ENCODE measurements at places on chromosomes 5 and 9. TPM values are rescaled to one million over a fixed set of nuclear protein-coding genes. Genes with fewer than 3 reads are reported as not detected.

DNA sequence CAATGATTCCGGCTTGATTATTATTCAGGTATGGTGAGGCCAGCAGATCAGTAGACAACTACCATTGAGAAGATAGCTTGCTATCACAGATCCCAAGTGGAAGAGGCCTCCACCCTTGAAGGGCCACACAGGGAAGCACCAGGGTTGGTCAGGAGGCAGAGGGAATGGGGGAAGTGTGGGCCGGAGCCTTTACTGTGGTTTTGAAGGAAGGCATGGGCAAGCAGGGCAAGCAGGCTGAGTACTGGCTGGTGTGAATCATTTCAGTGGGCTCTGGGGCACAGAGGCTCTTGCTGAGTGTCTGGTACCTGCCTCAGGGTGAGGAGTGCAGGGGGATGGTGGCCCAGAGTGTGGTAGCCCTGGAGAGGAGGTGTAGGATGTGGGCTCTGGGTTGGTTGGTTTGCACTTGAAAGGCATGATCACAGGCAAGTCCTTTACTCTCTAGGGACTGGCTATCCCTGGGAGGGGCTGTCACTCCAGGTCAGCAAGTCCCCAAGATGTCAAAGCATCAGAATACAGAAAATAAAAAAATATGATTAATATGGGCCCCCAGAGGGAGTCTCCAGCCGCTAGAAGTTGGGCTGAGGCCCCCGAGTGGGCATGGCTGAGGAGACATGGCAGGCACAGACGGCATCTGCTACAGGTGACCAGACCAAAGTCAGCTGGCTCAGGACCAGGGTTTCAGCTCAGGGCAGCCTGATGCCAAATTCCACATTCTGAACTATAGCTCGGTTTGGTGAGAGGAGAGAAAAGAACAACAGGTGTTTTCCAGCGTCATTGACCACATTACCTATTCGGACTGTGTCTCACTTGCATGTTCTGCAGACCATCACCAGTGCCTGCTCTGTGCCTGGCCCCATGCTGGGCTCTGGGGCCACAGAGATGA lies 9.7 kb upstream of the SUSD3 start:
- no peaks in the 10 kb centered on the region for H3K36me3 ChIP-seq
- no peaks in the 10 kb centered on the region for H3K4me1 ChIP-seq
- no peak overlapping the region for H3K27ac ChIP-seq
- no peak overlapping the region for H3K4me3 ChIP-seq

DNA sequence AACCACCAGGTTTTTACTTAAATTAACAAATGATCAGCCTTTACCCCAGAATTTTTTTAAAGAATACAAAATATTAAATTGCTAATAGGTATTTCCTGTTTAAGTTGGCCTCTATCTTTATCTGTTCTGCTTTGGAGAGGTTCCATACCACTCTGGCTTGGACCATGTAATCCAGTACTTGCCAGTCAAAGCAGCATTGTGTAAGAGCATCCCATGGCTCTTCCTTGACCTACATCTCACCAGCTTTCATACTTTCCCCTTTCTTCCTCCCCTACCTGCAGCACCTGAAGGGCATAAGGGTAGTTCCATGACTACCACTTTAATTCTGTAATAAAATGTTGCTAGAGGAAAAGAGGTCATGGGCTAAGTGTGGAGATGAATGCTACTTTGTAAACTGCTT lies 140.8 kb upstream of the MTAP start:
- H3K4me3 ChIP-seq = no peak overlapping the region
- H3K4me1 ChIP-seq = no peaks in the 10 kb centered on the region
- no peak overlapping the region for H3K27ac ChIP-seq
- no peak for DNase-seq

Gene LHX2
- total RNA-seq = not detected

Gene SAXO1
- not detected for total RNA-seq

DNA sequence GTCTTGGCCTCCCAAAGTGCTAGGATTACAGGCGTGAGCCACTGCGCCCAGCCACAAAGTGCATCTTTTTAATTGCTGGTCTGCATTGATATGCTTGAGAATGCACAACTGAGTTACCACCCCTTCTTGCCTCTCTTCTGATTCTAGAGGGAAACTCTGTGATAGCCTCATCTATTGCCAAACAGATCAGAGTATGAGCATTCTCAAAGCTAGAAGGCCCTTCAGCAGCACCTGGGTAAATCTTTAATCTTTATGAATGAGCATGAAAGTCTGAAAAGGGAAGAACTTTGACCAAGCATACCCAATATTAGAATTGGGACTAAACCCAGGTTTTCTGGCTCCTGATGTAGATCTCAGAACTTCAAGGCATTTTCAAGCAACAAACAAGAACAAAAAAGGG lies 298.3 kb upstream of the TNC start:
- H3K27me3 ChIP-seq = no peaks in the 10 kb centered on the region
- H3K27ac ChIP-seq = no peak overlapping the region
- H3K4me3 ChIP-seq = no peak overlapping the region

DNA sequence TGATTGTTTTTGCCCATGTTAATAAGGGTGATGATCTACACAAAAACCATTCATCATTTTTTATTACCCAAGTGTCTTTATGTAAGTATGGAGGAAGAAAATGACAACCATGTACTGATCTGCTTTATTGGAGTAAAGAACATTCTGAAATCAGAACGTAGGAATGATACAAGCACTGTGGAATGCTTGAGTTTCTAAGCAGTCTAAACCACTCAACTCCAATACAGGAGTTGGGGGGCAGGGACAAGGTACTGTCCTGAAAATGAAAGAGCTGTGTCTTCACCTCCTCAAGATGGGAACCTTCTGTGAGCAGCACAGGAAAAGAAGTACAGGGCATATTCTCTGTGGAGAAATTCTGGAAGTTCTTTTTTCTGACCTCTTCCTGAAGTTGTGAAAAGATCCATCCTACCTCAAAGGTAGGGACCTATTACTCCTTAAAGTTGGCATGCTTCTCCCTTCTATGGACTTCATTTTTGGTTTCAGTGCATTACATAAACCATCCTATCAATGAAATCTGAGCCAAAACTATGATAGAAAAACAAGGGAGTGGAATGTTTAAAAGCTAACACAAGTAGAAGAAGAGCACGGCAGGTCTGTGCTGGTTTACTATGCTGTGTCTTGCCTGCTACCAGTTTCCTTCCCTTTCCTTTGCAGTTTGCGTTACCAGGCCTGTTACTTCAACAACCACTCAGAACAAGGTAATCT lies 202.6 kb downstream of the SEMA5A start:
- H3K36me3 ChIP-seq = no peaks in the 10 kb centered on the region
- no peak for DNase-seq
- H3K27ac ChIP-seq = no peak overlapping the region
- H3K27me3 ChIP-seq = no peaks in the 10 kb centered on the region
- H3K4me1 ChIP-seq = no peaks in the 10 kb centered on the region

Gene CMBL
- 20.3 TPM for total RNA-seq

GRCh38 chr5:7784683-7785380 lies 66.1 kb downstream of the CFAP90 start:
- no peak overlapping the region for H3K4me3 ChIP-seq
- no peak for DNase-seq
- no peak overlapping the region for H3K27ac ChIP-seq
- H3K4me1 ChIP-seq = no peaks in the 10 kb centered on the region

Gene EGFLAM
- total RNA-seq = 0.73 TPM

Gene RANBP6
- 4.0 TPM for total RNA-seq

DNA sequence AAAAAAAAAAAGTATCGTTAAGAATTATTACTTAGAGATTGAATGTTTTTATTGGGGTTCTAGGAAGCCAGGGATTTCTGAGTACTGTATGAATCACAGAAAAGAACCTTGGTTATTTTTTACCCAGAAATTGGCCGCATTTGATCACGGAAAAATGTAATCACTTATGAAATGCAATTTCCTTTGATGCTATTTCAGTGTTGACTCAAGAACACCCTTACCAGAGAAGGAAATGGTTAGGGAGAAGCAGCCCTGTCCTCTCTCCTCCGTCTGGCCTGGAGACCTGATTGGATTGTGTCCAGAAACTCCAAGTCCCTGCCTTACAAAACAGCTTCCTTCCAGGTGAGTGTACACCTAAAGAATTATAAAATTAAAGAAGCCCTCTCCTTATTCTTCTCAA lies 116.7 kb downstream of the MED10 start:
- no peaks in the 10 kb centered on the region for H3K36me3 ChIP-seq
- DNase-seq = no peak
- no peaks in the 10 kb centered on the region for H3K27me3 ChIP-seq

Gene FAM153A
- 3.8 TPM for total RNA-seq

DNA sequence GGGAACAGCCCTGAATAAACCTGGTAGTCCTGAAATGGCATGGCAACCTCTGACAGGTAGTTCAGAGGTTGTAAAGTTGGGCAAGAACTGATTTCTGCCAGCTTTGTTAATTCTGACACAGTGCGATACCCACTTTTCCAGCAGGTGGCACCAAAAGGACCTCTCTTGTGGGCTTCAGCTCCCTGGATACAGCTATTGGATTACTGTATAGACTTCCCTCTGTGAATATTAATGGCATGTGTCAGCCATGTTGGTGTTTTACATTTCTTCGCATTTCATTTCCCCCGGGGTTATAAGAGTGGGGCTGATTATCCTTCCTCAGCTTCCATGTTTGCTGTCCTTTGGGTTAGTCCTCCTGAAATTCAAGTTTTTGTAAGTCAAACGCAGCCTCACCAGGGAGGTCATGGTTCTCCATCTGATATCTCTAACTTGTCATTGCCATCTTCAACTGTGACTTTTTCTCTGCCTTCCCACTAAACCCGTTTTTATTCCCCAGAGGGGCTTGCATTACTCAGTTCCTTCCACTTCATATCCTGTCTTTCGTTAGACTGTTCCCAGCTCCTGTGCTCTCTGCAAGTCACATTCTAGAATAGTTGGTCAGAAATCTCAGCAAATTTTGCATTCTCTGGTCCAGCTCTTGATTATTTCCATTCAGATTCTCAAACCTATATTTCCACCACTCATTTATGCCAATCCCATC lies 135.6 kb downstream of the LIFR start:
- H3K27ac ChIP-seq = no peak overlapping the region
- H3K4me3 ChIP-seq = no peak overlapping the region
- H3K36me3 ChIP-seq = no peaks in the 10 kb centered on the region
- H3K27me3 ChIP-seq = no peaks in the 10 kb centered on the region
- no peaks in the 10 kb centered on the region for H3K4me1 ChIP-seq

Gene PDE6A
- total RNA-seq = not detected

GRCh38 chr9:109182550-109182939 lies 15.5 kb upstream of the FRRS1L start:
- DNase-seq = no peak
- H3K27me3 ChIP-seq = no peaks in the 10 kb centered on the region
- no peaks in the 10 kb centered on the region for H3K4me1 ChIP-seq
- no peak overlapping the region for H3K4me3 ChIP-seq

Gene SPAG8
- 0.82 TPM for total RNA-seq

- no peaks in the 10 kb centered on the region for H3K4me1 ChIP-seq
- DNase-seq = no peak
- H3K4me3 ChIP-seq = no peak overlapping the region
- H3K27me3 ChIP-seq = no peaks in the 10 kb centered on the region
Measured at GRCh38 chr5:138833080-138833479, 42.1 kb downstream of the LRRTM2 start.

Gene CEP78
- total RNA-seq = 4.1 TPM

Gene ABLIM3
- 4.1 TPM for total RNA-seq

- no peaks in the 10 kb centered on the region for H3K4me1 ChIP-seq
- H3K36me3 ChIP-seq = no peaks in the 10 kb centered on the region
- no peak for DNase-seq
- H3K27ac ChIP-seq = no peak overlapping the region
Measured at GRCh38 chr5:28301712-28302111, 1263.3 kb upstream of the CDH9 start.

GRCh38 chr9:121808781-121809180 lies 157.3 kb downstream of the DAB2IP start:
- no peaks in the 10 kb centered on the region for H3K27me3 ChIP-seq
- H3K4me3 ChIP-seq = no peak overlapping the region
- H3K36me3 ChIP-seq = no peaks in the 10 kb centered on the region

Measured in pancreas (tissue), 10 donors.